ENCODE measurements at places on chromosomes 3 and 15. TPM values are rescaled to one million over a fixed set of nuclear protein-coding genes. Genes with fewer than 3 reads are reported as not detected.
A peak's percentile ranks its signal among the peaks of the same experiment; 100 is the strongest.

DNA sequence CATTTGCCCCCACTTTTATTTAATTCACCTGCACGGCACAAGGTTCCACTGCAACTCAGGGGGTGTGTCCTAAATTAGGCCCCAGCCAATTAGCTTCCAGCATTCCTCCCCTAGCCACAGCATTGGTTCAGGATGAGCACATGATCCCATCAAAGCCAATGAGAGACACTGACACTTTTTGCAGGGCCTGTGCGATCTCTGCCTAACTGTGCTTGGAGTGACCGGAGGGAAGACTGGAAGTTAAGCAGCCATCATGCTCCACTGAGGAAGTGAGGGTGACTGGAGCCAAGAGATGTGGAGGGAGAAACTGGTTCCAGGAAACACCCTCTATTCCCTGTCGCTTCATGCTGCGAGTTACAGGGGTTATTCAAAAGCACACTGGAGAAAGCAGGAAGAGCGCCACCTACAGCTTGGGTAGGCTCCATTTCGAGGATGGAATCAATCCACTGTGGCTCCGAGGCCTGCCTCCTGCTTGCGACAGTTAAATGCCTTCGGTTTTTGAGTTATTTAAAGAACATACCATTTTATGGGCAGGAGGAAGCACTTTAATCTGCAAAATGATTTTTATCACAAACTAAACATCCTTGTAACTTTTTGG, 122.2 kb upstream of the WNT5A start:
- DNase-seq, result no peak

DNA sequence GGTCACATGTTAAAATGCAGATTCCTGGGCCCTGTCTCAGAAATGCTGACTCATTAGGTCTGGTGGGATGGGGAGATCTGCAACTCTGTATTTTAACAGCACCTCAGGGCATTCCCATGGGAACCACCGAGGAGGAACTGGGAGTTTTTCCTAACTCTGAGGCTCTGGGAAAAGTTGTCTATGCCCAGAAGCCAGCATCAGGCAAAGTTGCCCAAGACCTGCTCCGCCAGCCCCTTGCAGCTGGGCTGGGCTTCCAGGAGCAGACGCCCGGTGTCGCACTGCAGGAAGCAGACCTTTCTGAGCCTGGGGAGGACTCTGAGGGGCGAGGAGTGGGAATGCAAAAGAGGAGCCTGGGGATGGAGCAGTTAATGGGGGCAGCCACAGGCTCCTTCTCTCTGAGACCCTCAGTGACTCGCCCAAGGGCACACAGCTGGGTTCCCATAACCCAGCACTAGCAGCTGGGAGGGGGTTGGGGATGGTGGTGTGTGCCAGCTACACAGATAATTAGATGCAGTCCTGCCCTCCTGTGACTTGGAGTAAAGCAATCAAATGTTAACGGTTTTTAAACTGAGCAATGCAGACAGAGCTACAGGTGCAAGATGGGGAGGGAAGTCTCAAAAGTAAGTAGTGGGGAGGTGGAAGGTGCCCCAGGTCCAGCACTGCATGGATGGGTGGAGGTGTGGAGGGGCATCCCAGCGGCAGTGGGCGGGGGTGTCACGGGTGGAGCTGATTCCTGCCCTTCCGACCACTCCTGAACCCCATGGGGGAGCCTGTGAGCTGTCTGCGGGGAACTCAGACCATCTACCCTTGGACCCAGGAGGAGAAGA, 100.4 kb downstream of the LSM3 start:
- DNase-seq, result peak; percentile 25

DNA sequence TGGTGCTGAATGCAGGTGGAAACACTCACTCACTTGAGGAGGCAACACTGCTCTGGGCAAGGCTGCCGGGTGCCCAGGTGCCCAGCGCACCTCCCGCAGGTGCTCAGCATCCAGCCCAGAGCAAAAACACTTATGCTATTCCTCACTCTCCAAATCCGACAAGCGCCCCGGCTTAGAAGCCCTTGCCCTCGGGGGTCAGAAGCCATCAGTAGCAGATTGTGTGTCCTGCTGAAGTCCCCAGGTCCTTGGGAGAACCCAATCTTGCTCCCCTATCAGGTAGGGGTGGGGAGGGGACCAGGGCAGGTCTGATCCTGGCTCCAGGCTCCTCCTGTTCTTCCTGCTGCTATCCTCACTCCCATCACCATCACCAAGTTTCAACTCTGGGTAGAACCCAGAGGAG, 46.7 kb downstream of the TLE3 start:
- DNase-seq, result no peak

GRCh38 chr3:101119535-101119934, 126.3 kb upstream of the ABI3BP start:
- peak; percentile 71 for DNase-seq

DNA sequence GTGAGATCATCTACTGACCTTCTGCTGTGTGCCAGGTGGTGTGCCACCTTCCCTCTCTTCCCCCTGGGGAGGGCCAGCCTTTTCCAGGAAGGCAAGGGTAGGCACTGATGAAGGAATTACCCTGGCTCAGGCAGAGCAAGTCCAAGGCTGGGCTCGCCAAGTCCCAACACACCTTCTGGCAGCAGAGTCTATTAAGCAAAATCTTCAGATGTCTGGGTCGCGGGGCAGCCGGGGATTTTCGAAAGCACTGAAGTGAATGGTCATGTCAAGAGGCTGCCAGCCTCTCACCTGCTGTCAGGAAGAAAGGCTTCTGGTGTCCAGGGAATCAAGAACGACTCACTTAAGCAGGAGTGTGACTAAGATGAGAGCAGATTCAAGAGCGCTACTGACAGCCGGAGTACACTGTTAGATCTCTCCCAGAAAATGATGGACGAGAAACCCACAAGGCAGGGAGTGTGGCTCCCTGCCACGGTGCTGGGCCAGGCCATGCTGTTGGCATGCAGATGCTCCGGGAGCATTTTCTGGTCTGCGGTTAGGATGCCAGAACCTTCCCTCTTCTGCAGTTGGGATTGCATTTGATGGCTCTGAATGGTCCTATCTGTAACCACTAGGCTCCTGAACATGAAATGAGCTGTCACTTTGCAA, 479.8 kb downstream of the SHQ1 start:
- DNase-seq, result no peak

GRCh38 chr3:114299941-114300624, 6.3 kb downstream of the TIGIT start:
- DNase-seq, result no peak

- DNase-seq, result no peak
Observed at GRCh38 chr3:60512506-60512905, 738.7 kb downstream of the FHIT start.

DNA sequence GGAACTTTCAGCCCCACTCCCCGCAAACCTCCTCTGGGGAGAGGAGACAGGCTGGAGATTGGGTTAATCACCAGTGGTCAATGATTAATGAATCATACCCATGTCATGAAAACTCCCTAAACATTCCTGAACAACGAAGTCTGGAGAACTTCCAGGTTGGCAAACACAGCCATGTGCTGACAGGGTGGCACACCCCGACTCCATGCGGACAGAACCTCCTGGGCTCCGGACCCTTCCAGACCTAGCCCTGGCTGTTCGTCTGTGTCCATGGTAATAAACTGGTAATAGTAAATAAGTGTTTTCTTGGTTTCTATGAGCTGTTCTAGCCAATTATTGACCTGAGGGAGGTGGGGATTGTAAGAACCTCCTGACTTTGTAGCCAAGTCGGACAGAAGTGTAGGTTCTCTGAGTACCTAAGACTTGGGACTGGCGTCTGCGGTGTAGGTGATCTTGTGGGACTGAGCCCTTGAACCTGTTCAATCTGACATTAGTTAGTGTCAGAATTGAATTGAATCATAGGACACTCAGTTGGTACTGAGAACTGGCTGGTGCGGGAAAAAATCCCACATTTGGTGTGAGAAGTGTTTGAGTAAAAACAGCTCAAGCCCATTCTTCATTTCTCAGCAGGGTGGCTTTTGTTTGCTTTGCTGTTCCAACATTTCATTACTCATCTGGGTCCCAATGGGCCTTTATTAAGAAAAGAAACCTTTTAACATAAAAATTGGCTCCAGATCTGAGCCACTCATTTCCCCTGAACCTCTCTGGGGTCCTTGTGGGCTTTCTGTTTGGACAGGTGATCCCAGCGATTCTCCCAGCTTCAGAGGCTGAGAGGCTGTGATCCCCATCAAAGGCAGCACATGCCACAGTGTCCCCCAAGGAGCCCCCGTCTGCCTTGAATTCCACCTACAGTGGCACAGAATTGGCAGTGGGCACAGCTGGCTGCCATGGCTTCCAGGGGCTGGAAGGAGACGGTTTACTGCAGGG, 151.0 kb downstream of the TJP1 start:
- peak; percentile 87 for DNase-seq

GRCh38 chr3:190673148-190673547, 159.3 kb downstream of the IL1RAP start:
- DNase-seq, result peak; percentile 17

DNA sequence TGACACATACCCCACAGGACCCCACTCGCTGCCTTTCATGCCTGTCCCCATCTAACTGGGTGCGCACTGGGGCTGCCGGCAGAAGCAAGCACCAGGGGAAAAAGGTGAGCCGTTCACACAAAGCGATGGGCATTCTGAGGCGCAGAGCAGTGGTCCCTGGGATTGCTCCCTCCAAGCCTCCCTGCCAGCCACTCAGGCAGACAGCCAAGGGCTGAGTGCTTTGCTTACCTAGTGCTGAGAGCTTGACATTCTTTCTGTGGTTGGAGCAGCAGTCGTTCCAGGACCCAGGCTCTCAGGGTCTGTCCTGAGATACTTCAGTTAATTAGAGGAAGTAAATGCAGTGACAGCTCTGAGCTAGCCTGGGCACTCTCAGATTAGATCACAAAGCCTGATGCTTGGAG, 5.7 kb downstream of the ESYT3 start:
- DNase-seq, result no peak

DNA sequence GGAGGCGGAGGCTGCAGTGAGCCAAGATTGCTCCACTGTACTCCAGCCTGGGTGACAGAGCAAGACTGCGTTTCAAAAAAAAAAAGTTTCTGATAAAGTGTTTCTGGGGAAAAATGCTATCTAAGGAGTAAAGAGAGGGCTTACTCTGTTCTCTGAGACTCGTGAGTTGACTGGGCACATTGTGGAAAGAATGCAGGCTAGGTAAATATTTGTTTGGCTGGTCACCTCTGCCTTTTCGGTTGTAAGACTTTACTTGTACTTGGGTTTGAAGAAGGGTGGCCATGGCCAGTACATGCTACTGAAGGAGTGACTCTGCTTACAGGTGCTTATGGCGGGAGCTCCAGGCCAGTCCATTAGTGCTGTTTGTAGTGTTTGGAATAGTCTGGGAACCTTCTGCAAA, 68.7 kb downstream of the RUBCN start:
- DNase-seq, result no peak

GRCh38 chr3:68121287-68121686, 466.9 kb upstream of the SUCLG2 start:
- no peak for DNase-seq

- DNase-seq, result no peak
Observed at GRCh38 chr15:45146405-45146804, 16.6 kb downstream of the DUOX1 start.

- no peak for DNase-seq
Observed at GRCh38 chr3:12328132-12328836, 39.4 kb downstream of the PPARG start.

GRCh38 chr3:124249038-124249437, 257.1 kb upstream of the ROPN1 start:
- DNase-seq, result no peak

DNA sequence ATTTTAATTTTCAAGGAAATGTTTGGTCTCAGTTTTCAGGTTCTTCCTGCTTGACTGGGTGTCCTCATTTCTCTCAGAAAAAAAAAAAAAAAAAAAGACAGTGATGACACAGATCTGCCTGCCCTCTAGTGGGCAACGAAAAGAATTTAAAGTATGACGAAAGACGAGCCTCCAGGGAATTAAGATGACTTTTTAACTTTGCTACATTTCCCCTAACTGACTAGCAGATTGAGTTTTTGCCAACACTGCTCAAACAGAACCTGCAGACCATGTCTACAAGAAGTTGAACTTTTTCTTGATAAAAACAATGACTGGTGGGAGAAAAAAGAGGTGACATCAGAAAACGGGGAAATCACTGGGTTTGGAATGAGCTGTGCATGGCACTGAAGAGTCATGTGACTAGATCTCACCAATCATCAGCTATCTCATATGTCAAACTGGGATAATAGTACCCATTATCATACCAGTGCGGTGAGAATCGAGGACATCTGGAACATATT, 40.8 kb downstream of the EOMES start:
- peak; percentile 96 for DNase-seq

DNA sequence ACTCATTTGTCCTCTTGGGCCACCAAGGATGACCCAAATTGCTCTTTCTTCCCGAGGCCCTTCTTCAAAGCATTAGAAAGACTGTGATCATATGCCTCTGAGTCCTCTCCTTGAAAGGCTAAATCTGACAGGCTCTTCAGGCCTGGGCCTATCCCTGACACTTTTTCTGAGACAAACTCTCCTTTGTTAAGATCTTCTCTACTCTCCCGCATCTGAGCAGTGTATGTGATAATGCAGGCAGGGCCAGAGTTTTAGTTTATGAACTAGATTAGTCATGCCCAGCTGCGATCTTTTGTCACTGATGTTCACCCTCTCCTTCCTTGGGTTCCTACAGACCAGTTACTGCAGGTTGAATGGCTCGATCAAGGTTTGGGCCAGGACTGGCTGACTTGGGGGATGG, 39.2 kb downstream of the MASP1 start:
- no peak for DNase-seq

DNA sequence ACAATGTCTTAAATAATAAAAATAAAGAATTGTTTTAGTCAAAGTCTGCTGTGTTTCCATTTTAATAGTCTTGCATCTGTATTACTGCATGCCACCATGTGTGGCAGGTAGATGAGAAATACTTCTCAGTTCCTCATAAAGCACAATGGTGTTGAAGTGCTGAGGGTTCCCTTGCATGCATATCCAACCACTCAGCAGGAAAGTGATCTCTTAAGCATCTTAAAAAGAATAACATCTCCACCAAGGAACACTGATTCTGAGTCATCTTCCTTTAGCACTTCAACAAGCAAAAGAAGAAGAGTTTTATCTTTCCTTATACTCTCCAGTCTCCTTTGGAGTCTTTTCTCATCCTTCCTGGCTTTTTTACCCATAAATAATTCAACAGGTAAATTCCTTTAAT, 602.0 kb downstream of the TBL1XR1 start:
- no peak for DNase-seq

DNA sequence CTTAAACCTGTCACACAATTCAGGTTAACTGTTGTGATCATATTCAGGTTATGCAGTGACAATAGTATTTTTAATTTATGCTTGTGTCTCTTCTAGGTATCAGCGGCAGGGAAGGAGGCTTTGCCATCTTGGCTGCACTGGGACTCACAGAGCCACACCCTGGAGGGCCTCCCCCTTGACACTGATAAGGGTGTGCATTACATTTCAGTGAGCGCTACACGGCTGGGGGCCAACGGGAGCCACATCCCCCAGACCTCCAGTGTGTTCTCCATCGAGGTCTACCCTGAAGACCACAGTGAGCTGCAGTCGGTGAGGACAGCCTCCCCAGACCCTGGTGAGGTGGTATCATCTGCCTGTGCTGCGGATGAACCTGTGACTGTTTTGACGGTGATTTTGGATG, 23.6 kb upstream of the BSN start:
- no peak for DNase-seq

GRCh38 chr3:157333551-157333991, 103.1 kb upstream of the PTX3 start:
- DNase-seq, result peak; percentile 79

The CHRNA3 gene
- not detected for total RNA-seq

The AADACL2 gene
- not detected for total RNA-seq

The HESX1 gene
- total RNA-seq, result 2.4 TPM

The SUCNR1 gene
- 4.5 TPM for total RNA-seq

The ROPN1 gene
- total RNA-seq, result not detected

The DUOX2 gene
- not detected for total RNA-seq

The TEX55 gene
- total RNA-seq, result not detected

The ATP2B2 gene
- total RNA-seq, result not detected

The C3orf49 gene
- total RNA-seq, result not detected

The ANKRD34C gene
- total RNA-seq, result not detected

The ADCY5 gene
- under 0.01 TPM for total RNA-seq

Data from fibroblast of the aortic adventitia (primary cell).